D721Med (cell line): ENCODE measurements at places on chromosomes 7 and 10.

DNA sequence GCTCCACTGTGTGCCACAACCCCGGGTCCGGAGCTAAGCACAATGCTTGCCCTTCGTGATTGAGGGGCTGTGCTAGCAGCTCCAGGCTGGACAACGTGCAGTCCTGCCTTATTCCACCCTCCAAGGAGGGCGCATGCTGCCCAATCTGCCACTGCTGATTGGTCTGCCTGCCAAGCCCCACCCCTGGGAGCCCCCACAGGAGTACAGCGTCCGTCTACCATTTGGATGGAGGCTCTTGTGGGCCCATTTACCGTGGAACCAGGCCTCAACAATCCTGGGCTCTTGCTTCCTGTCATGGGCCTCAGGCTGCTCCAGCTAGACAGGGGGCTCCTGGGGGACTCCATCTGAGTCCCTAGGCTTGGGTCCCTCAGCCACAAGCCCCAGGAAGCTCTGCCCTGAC is 173.3 kb downstream of the SLIT1 start:
- DNase-seq = no peak

DNA sequence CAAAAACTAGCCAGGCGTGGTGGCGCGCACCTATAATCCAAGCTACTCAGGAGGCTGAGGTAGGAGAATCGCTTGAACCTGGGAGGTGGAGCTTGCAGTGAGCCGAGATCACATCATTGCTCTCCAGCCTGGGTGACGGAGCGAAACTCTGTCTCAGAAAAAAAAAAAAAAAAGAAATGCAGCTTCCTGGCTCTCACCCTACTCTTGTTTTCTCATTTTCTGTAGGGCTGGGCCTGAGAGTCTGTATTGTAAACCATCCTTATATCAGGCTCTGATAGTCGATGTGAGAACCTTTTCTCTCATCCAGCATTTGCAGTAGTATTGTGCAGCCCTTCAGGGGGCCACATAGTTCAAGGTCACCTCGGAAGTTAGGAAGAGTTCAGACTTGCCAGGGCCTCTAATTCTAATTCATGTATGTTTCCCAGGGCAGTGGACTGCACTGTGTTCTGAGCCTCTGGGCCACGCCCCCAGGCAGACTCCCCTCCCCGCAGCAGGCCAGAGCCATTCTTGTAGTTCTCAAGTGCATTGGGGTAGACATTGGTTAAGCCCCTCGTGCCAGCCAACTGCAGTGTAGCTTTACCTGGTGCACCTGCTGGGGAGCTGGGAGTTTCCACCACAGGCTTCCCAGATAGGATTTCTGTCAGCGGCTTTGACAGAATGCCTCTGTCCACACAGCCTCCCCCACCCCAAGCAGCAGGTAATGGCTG is 38.3 kb upstream of the PDCD4 start:
- DNase-seq = no peak

- DNase-seq = no peak
Observed at GRCh38 chr7:42831718-42832522, 80.0 kb downstream of the C7orf25 start.

DNA sequence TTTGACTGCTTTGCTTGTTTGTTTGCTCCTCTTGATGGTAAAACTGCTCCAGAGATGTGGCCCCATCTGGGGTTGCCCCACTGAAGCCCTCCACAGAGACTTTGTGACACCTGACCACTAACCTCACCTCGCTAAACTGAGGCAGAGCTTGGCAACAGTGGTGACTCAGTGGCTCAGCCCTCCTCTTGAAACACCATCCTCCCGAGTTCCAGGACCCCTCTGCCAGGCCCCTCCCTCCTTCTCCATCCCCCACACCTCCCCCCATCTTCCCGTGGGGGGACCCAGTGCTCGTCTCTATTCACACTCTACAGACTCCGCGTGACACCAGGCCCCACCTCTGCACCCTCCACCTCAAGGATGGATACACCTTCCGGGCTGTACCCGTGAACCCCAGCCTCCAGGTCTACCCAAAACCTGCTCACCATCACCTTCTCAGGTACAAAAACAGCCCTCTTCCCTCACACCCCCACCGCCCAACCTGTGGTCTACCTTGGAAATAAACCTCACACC is 19.0 kb upstream of the RET start:
- no peak for DNase-seq

GRCh38 chr7:32378988-32379387 is 111.2 kb downstream of the LSM5 start:
- no peak for DNase-seq

GRCh38 chr7:128830231-128831177 is at the start of gene FLNC:
Gene FLNC, plus strand, starts transcription at chr7:128830406. Its CDS starts 232 bp downstream, at chr7:128830638.
- DNase-seq = no peak

DNA sequence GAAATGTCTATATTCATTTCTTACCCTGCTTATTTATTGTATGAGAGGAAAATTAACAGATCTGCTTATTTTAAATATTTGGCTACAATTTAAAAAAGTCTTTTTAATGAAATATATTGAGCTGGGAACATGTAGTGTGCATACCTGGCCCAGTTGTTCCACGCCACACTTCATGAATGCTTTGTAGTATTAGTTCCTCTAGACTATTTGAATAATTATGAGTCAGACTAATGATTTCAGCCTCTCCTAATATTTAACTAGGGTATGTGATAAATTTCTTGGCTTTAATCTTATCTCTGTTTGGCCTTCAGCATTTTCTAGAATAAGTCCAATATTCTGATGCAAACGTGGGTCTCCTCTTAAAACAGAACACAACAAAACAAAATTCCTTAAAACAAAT is 226.6 kb downstream of the CREB5 start:
- no peak for DNase-seq

GRCh38 chr10:101695404-101695890 is 477 bp upstream of the FBXW4 start:
- DNase-seq = no peak

DNA sequence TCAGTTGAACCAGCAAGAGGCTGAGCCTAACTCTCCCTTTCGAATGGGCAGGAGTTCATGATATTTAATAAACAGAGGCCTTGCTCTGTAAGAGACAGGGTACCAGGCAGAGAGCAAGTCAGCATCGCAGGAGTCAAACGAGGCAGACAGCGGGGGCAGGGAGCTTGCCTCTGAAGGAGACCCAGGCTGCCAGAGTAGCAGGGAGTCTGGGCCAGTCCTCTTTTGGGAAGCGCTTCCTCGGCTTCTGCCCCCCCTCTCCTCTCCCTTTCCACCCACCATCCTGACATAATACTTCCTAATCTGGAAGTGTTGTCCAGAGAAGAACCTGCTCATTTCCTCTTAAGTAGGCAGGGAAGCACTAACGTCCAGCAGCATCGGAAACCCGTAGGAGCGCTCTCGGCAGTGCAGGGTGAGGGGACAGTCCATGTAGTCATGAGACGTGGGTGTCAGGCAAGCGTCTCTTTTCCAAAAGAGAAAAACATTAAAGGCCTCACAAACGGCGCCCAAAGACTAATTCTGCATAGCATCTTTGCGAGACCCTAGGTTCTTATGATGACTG is 171.1 kb downstream of the EGFR start:
- DNase-seq = no peak

DNA sequence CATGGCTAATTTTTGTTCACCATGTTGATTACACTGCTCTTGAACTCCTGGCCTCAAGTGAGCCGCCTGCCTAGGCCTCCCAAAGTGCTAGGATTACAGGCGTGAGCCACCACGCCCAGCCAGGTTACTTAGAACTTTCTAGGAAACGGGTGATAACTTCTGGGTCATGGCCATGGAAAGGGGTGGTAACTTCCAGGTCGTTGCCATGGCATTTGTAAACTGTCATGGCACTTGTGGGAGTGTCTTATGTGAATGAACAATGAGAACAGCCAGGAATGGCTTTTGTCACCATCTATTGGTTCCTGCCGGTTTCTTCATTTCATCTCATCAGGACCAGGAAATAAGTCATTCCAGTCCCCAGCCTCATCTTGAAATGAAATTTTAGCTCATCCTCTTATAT is 120.9 kb downstream of the SLC16A9 start:
- DNase-seq = no peak

DNA sequence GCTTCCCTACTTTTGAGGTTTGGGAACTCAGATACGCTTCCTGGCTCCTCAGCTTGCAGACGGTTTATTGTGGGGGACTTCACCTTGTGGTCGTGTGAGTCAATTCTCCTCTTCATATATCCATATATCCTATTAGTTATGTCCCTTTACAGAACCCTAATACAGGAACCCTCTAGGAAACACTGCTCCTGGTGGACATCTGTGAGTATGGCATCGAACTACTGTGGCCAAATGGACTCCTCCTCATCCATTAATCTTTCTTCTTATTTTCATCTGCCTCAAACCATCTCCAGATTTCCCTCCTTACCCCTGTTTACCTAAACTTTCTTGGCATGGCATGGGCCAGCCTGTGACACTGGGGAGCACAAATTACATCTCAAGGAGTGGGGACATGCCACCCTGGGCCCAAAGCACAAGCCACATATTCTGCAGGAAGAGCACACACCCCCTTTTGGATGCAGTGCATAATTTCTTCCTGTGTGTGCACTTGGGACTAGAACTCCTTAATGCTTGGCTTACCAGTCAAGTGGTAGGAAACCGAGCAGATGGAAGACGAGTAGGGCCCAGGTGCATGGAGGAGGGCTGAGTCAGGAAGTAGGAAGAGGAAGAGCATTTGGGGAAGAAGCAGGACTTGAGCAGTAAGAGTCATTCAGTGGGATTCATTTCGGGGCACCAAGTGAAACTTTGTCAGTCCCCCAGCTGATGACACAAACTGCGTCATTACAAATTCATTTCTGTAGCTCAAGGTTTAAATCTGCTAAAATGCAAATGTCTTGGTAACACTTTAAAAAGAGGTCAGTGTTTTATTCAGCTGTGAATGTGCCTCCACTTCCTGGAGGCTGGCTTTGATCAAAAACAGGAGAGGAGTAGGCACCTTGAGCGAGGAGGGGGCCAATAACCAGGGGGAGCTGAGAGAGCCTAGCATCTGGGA is 80.8 kb upstream of the PLXNA4 start:
- DNase-seq = no peak

DNA sequence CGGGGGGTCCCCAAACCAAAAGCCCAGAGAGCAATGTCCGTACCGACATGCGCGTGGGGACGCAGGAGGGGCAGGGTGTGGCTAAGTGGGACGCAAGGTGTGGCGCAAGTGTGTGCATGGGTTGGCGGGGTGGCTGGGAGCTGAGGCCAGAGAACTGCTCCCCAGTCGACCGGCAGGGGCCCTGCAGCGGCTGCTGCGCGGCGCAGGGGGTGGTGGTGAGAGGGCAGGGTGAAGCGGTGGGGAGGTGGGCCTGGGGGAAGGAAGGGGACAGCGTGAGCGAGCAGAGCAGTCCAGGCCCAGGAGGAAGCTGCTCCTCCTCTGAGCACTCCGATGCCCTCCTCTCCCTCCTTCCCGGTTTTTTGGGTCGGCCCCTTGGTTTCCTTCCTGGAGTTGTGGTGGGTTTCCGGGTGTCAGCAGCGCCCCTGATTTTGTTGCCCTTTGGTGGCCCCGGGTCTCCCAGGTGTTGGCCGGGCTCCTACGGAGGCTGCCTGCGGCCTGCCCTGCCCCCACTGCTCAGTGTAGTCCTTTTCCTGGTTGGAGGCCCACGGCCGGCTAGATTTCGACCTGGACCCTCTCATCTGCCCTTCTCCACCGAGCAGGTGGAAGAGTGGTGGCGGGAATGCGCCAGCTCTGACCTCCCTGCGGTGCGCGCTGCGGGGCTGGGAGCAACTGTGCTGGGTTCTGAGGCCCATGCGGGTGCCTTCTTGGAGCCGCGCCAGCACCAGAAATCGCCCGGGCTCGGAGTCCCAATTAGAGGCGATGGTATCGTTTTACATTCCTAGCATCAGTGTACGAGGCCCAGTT is 40.5 kb upstream of the COMTD1 start:
- no peak for DNase-seq

DNA sequence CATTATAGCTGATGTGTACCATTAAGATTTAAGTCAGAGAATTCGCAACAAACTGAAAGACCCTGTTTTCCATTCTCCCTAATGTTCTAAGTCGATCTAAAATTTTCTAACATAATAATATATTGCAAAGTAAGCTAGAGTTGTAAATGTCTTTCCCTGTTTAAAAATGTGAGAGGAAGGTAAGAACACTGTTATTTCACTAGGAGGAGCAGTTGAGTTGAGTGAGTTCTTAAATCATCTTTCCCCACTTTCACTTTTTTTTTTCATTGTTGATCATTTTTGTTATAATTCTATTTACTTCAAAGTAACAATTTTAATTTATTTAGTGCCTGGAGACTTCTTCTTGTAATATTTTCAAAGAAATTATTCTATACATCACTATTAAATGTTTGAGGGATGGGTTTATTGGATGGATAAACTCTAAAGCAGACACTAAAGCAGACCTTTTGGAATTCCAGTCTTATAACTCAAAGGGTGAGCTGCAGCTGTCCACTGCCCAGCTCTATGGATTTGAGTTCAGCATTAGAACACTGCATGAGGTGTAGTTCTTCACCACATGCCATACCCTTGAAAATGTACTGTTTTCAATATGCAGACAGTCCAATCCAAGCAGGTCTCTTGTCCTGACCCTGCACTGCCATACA is 181.3 kb upstream of the FZD1 start:
- DNase-seq = no peak

- no peak for DNase-seq
Observed at GRCh38 chr10:124291001-124291701, 127.6 kb downstream of the OAT start.

DNA sequence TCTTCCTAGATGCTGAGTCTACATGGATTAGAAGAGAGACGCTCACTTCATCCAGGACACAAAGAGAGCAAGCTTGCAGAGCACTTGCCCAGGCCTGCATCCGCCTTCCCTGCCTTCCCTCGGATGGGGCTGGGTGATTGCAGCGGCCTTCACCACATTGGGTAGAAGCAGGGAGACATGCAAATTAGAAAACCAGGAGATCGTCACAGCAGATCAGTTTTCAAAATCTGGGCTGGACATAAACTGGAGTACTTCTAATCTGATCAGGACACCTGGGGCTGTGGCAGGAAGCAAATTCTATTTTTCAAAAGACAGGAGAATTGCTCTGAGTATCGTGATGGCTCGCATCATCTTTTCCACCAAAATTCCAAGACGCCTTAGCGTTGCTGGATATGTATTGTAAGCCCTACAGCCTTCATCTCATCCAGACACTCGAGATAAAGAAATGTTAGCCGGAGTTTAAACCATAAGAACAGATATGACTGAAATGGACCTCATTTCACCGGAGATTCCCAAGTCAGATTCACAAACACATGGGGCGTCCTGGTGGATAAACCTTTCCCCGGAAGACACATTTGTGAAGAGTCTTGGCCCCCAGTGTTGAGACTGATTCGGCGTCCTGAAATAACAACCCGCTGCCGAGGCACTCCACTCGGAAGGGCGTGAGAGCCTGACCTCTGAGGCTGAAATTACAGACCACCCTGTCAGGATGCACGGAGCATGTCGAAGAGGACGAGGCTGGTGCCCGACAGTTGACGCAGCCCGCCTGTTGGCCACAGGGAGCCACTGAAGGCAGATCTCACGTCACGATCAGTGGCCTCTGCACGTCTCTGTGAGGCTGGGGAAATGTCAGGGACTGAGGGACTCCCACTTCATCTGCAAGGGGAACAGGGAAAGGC is 91.2 kb upstream of the PARD3 start:
- no peak for DNase-seq

GRCh38 chr7:73999664-74000435 is 28.1 kb upstream of the ELN start:
- no peak for DNase-seq

DNA sequence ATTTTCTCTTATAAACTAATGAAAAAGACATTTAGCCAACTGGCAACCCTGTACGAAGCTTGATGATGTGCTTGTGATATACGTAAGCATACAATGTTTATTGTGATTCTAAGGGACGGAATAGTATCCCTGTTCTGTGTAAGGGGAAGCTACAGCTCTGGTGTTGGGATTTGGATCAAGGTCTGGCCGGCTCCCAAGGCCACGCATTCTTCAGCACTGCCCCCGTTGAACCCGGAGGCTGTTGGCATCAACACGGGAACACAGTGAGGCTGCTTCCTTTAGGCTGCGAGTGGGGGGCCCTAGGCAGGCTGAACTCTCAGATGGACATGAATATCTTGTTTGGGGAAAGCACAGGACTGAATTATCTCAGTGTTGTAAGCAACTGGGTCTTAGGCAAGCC is 180.6 kb downstream of the CAMK1D start:
- DNase-seq = no peak
